Stimulated activated CD4-positive, alpha-beta T cell treated with anti-CD3 and anti-CD28 coated beads, Interleukin-4, amount 100 ng/mL, for 24 hours (primary cell): ENCODE measurements at places on chromosomes 3 and 15.

GRCh38 chr15:27271258-27271657 lies 300.3 kb downstream of the GABRG3 start:
- no peak for DNase-seq

- DNase-seq, result no peak
Measured at GRCh38 chr3:14889205-14889604, 58.2 kb upstream of the NR2C2 start.

- no peak for DNase-seq
Measured at GRCh38 chr15:94023531-94023930, 207.8 kb upstream of the MCTP2 start.

GRCh38 chr3:8421267-8421666 lies 80.4 kb upstream of the LMCD1 start:
- DNase-seq, result no peak

GRCh38 chr15:58070801-58071418 lies 5.4 kb upstream of the ALDH1A2 start:
- peak; percentile 33 for DNase-seq

GRCh38 chr3:20111836-20112235 lies 71.6 kb downstream of the KAT2B start:
- no peak for DNase-seq

DNA sequence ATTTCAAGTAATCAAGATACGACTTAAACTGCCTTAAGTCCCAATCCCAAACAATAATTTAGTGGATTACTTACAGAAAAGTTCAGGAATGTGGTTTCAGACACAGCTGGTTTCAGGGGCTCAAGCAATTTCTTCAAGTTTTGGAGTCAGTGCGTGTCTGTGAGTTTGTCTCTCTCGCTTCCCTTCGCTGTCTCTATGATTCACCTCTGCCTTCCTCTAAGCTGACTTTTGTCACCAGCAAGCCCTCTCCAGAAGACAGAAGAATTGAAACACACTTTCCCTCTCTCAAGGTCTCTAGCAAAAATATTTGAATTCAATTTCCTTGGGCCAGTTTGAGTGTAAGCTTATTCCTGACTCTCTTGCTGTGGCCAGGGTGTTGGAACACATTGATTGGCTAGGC lies 392.4 kb downstream of the EDEM1 start:
- no peak for DNase-seq

DNA sequence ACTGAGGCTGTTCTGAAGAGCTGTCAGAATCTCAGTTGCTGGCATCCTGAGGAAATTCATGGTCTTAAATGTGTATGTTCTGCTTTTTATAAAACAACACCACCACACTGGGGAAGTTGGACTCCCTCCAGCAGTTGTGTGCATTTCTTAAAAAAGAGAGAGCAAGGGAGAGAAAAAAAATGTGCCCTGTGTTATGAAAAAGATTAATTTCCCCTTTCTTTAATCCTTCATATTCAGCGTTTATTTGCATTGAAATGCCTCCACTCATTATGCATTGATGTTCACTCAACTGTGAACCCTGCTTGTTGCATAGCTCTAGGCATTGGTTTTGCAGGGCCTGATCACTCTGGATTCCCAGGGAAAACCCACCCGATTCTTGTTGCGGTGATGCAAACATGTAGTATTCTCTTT lies 4.4 kb upstream of the ZNF609 start:
- no peak for DNase-seq

DNA sequence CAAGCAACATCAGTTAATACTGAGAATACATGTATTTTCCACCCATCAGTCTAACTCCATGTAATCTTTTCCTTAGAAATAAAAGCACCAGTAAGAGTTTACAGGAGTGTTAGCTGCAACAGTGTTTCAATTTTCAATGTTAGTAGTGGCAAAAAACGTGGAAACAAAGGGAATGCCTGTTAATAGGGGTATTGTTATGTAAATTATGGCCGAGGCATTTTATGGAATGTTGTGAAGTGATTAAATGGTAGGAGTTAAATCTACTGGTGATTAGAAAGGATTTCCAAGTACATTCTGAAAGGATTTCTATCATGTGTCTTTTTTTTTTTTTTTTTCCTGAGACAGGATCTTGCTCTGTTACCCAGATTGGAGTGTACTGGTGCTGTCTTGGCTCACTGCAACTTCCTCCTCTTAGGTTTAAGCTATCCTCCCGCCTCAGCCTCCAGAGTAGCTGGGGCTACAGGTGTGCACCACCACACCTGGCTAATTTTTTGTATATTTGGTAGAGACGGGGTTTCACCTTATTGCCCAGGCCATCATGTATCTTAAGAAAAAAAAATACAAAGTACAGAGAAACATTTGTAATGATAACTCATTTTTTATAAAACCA lies 6.6 kb downstream of the ATP6V1A start:
- no peak for DNase-seq

- no peak for DNase-seq
Measured at GRCh38 chr15:36948982-36949381, 151.4 kb downstream of the MEIS2 start.

DNA sequence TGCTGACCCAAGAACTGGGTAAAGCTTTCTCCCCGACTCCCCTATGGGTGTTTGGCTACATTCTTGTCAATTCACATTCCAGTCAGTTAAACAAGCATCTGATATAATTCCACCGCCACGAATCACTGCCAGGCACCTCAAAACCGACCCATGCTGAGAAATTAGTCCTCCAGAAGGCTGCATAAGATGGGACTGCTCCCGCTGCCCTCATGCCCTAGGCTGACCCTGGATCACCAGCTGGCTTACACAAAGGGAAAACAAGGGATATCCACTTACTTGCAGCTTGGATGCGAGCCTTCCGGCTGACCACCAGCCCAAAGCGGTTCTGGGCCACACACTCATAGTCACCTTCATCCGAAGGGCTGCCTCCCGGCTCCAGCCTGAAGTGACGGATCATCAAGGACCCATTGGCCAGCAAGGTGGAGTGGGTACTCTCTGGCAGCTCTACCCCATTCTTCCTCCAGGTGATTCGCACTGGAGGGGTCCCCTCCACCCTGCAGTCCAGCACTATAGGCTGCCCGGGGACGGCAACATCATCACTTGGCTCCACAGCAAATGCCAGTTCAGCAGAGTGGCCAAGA lies 2.9 kb downstream of the IGDCC3 start:
- DNase-seq, result no peak

- DNase-seq, result no peak
Measured at GRCh38 chr15:47720555-47720954, 3.2 kb downstream of the SEMA6D start.

DNA sequence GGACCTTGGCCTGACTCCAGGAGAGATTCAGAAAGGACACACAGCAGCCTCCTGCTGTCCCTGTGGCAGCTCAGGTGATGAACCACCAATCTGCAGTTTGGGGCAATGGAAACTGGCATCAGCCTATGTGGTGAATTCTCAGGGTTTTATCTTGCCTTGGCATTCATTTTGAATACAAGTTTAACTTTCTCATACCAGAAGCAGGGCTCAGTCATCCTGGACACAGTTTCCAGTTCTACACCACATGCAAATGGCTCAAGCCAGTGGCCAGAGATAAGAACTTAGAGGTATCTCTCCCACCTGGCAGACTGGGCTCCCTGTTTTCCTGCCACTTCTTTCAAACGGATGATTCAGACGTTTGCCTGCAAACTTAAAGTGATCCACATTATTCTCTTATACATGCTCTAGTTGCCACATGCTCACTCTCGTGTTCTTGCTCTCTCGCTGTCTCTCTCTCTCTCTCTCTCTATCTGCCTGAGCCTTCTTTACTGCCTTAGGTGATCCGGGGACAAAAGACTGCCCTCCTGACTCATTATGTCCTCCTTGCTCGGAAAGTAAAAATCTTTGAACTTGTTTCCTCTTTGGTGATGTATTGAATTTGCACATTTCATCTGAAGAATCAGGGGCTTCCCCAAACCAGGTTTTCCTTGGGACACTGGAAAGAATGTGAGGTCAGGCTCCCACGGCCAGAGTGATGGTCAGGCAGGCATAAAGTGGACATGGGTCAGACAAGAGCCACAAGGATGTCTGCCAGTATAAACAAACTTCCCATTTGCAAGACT lies 99.6 kb upstream of the STT3B start:
- DNase-seq, result no peak

GRCh38 chr15:101505610-101506337 lies 16.3 kb upstream of the PCSK6 start:
- peak; percentile 1 for DNase-seq

DNA sequence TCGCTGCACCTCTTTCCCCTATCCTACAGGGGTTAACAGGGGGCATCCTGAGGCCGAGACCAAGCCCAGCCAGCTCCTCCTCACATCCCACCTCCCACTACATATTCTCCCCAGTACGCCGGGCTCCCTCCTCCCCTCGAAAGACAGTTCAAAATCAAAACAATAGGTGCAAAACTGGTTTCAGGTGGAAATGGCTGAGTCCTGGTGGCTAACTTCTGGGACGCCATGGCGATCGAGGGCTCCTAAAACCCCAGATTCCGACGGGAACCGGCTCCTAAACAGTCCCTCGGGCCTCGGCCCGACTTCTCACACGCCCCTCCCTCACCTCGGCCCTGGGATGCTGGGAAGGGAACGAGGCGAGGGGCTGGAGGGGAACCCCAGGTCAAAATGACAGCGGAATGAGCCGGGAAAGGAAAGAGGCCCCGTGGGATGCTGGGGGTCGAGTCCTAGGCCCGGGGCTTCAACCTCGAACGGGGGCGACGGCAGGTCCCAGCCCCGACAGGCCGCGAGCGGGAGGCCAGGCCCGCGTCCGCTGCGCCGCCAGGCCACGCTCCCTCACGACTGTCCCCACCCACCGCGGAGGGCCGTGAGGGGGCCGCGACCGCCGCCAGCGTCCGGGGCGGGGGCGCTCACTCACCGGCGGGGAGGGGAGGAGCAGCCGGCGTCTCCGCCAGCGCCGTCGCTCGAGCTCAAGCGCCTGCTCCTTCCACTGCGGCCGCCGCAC lies 492 bp downstream of the TMCC1 start:
- DNase-seq, result peak; percentile 66

- DNase-seq, result no peak
Measured at GRCh38 chr15:65174509-65174908, 10.6 kb downstream of the CLPX start.
